ENCODE measurements at places on chromosomes 3 and 15.

DNA sequence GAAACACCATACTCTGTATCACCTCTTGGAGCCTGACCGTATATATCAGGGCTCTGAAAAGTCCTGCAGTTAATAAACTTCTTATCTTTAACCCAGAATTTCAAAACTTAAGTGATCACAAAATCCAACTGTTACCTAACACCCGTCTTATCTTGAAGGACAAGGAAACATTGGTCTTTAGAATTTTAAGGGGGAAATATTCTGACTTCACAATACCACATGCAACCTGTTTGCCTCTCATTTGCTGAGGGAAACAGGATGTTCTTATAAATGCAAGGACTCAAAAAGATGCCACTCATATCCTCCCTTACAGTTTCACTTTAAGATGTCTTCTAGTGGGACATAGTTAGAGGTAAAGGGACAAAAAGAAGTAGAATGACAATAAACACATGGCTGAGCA is 67.9 kb downstream of the CRTC3 start:
- DNase-seq: no peak

GRCh38 chr3:188839187-188839695 is 332.5 kb upstream of the TPRG1 start:
- DNase-seq: no peak

- no peak for DNase-seq
These were observed 99.9 kb downstream of the APBA2 start for GRCh38 chr15:28985691-28986090.

DNA sequence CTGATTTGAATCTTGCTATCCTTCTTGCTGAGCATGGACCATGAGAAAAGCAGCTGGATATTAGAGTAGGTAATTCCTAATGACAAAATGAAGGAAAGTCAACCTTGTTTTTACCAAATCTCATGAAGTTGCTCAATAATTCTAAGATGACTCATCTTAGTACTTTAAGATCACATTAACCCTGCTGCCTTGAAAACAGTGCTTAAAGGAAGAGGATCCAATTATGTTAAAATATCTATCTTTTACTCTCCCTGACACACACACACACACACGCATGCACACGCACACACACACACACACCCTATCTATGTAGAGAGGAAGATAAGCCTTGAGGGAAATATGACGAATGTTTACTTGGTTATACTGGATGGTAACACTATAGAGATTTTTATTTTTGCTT is 16.0 kb upstream of the MYO1E start:
- DNase-seq: no peak

- no peak for DNase-seq
These were observed 44.3 kb upstream of the MRPS22 start for GRCh38 chr3:139299261-139300132.

Measured in activated naive CD4-positive, alpha-beta T cell treated with anti-CD3 and anti-CD28 coated beads for 36 hours (primary cell).